Stomach (tissue), 19 donors: ENCODE measurements at places on chromosomes 4 and X. TPM values are rescaled to one million over a fixed set of nuclear protein-coding genes. Genes with fewer than 3 reads are reported as not detected.

The PNMA6F gene
- total RNA-seq, result not detected

The SH3D19 gene
- total RNA-seq, result 54.3 TPM

- DNase-seq, result no peak
- no peak overlapping the region for H3K4me3 ChIP-seq
- H3K36me3 ChIP-seq, result no peaks in the 10 kb centered on the region
These were observed 47.3 kb downstream of the PPP3CA start for GRCh38 chr4:101299899-101300540.

DNA sequence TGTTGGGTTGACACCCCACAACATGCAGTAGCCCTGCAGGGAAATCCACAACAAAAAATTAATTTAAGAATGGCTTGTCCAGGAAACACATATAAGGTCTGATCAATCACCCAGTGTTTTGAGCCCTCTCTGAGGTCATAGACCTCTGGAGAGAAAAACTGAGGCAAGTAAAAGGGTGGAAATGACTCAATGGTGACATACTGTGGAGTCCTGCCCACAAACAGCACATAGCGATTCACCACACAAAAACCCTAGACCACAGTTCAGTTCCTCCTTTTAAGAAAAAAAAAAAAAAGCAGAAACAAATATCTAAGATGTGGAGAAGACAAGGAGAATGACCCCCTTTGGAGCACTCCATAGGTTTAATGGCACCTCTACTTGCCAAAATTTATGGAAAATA is 2691.0 kb downstream of the PCDH7 start:
- H3K27me3 ChIP-seq, result no peaks in the 10 kb centered on the region
- no peak overlapping the region for H3K4me3 ChIP-seq
- H3K36me3 ChIP-seq, result no peaks in the 10 kb centered on the region
- no peak for DNase-seq
- no peak overlapping the region for H3K27ac ChIP-seq
- no peaks in the 10 kb centered on the region for H3K4me1 ChIP-seq

DNA sequence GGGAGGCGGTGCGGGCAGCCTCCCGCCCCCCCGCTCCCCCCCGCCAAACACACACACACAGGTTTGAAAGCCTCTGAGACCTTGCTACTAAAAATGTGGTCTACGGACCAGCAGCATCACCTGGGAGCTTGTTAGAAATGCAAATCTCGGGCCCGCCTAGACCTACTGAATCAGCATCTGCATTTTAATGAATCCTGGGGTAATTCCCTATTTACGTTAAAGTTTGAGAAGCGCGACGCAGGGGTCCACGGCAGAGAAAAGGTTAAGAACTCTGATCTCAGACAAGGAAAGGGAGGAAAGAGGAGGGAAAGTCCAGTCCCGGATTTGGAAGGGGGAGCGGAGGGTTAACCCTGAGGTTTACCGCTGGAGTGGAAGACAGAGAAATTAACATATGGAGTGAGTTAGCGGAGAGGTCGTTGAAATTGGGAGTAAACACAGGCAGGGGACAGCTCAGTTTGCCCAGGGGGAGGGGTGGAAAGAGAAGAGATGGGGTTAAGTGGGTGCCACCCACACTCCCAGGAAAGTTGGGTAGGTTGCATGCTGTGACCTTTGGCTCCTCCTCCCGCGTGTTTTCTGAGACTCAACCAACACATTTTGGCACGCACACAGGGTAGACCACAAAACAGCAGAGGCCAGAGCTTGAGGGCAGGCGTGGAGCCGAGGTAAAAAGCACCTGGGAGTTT is 483.6 kb downstream of the BCOR start:
- no peak for DNase-seq
- H3K36me3 ChIP-seq, result no peaks in the 10 kb centered on the region
- peak overlapping the region; percentile 29 for H3K4me3 ChIP-seq

GRCh38 chr4:13605330-13605729 is 22.2 kb downstream of the BOD1L1 start:
- H3K27me3 ChIP-seq, result no peaks in the 10 kb centered on the region
- no peak overlapping the region for H3K4me3 ChIP-seq
- peaks cover 54% of the 10 kb centered on the region for H3K36me3 ChIP-seq
- no peak overlapping the region for H3K27ac ChIP-seq
- H3K4me1 ChIP-seq, result no peaks in the 10 kb centered on the region
- DNase-seq, result no peak

- peak overlapping the region; percentile 85 for H3K27ac ChIP-seq
These were observed 1.3 kb downstream of the TMEM164 start for GRCh38 chrX:110004215-110004614.

GRCh38 chr4:12555011-12555410 is 929.1 kb downstream of the RAB28 start:
- no peak for DNase-seq
- no peaks in the 10 kb centered on the region for H3K36me3 ChIP-seq
- H3K4me1 ChIP-seq, result no peaks in the 10 kb centered on the region
- no peak overlapping the region for H3K4me3 ChIP-seq
- H3K27ac ChIP-seq, result no peak overlapping the region

DNA sequence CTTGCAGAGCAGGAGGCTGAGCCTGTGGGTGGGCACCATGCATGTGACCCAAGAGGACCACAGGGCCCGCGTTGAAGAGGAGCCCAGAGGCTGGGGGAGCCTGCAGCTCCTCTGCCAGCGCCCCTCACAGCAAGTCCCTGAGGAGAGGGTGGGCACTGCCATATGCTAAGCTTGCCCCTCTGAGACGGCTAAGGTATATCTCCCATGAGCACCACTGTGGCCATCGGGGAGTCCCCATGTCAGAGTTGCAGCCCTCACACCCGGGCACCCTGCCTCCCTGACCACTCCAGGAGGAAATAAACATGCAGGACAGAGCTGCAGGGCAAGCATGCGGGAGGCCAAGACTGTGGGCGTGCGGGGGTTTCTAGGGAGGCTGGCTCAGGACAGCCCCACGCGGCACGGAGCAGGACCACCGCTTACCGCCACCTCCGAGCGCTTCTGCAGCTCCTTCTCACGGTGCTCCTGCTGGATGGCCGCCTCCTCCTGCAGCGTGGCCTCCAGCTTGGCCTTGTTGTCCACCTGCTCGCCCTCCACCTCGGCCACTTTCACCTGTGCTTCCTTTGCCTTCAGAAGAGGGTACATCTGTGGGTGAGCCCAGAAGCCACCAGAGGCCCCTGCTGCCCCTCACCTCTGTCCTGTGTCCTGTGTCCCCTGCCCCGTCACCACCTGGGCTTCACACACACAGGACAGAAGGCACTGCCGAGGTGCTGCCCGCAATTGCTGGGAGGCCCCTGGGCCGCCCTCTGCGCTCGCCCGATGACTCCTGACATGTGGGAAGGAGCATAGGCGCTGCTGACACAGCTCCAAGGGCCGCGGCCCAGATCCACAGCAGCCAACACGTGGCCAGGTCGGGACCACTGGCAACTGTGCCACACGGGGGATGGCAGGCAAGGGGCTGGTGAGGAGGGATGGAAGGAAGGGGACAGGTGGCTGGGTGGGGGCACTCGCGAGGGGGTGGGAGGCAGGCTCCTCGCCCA is 29.8 kb downstream of the FGFR3 start:
- peaks cover 72% of the 10 kb centered on the region for H3K36me3 ChIP-seq
- peaks cover 5% of the 10 kb centered on the region for H3K4me1 ChIP-seq
- no peaks in the 10 kb centered on the region for H3K27me3 ChIP-seq
- H3K27ac ChIP-seq, result no peak overlapping the region

DNA sequence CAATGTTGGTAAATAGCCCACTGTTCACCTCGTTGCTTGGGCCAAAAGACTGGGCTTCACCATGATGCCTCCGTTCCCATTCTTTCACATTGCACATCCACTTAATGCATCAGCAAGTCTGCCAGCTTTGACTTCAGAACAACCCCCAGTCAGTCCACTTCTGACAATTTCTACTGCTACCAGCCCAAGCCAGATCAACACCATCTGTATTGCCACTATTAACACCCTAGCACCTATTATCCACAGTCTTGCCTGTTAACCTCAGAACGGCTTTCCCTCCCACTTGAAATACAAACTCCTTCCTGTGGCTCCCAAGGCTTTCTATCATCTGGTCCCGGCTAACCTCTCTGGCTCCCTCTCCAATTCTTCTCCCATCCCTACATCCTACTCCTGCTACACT is 95.7 kb downstream of the SH3RF1 start:
- H3K27me3 ChIP-seq, result no peaks in the 10 kb centered on the region
- H3K4me3 ChIP-seq, result no peak overlapping the region
- H3K27ac ChIP-seq, result no peak overlapping the region
- H3K36me3 ChIP-seq, result no peaks in the 10 kb centered on the region
- no peak for DNase-seq

DNA sequence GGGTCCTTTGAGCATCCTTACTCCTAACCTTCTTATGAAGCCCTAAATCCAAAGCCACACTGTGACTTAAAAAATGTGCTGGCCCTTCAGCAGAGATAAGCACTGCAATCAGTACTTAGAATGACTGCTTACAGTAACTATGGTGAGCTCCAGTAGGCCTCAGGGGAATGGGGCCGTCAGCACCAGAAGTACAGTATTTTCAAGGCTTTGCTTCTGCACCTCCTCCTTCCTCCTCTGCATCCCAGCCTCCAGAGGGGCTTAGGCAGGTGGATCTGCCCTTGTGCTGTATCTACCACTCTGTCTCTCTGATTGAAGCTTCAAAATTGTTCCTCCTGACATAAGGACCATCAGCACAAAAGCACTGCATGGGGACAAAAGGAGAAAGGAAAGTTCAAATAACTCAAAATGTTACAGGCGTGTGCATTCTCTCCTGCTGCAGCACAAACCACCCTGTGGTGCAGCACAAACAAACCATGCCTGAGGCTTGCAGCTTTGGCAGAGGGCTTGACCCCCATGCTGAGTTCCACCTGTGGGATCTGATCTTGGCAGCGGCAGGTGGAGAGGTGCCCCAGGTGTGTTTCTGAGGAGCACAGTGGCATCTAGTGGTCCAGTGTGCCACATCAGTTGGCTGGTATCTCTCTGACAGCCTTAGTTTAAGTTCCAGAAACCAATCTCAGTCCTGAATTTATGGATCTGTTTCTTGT is 164.7 kb downstream of the SOWAHB start:
- peak; percentile 63 for DNase-seq
- peaks cover 53% of the 10 kb centered on the region for H3K4me1 ChIP-seq
- peak overlapping the region; percentile 57 for H3K27ac ChIP-seq
- no peaks in the 10 kb centered on the region for H3K27me3 ChIP-seq
- H3K4me3 ChIP-seq, result no peak overlapping the region

GRCh38 chr4:9964879-9965278 is 56.4 kb downstream of the SLC2A9 start:
- no peaks in the 10 kb centered on the region for H3K4me1 ChIP-seq
- no peaks in the 10 kb centered on the region for H3K36me3 ChIP-seq
- DNase-seq, result no peak
- H3K4me3 ChIP-seq, result no peak overlapping the region
- no peaks in the 10 kb centered on the region for H3K27me3 ChIP-seq

- H3K27ac ChIP-seq, result no peak overlapping the region
- no peak overlapping the region for H3K4me3 ChIP-seq
- no peaks in the 10 kb centered on the region for H3K27me3 ChIP-seq
- peaks cover 32% of the 10 kb centered on the region for H3K4me1 ChIP-seq
These were observed 30.9 kb downstream of the SH3TC1 start for GRCh38 chr4:8230033-8230432.
